ENCODE measurements at places on chromosomes 3 and 15. TPM values are rescaled to one million over a fixed set of nuclear protein-coding genes. Genes with fewer than 3 reads are reported as not detected.

CPLX3 gene
- polyA plus RNA-seq = not detected

DNA sequence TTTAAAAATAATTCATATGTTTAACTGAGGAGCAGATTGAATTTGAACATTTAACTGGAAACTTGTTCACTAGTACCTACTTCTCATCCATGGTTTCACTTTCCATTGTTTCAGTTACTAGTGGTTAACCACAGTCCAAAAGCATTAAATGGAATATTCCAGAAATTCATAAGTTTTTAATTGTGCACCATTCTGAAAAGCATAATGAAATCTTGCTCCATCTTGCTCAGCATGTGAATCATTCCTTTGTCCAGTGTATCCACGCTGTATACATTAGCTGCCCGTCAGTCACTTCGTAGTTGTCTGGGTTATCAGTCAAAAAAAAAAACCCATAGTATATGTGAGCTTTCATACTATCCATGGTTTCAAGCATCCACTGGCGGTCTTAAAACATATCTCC lies 217.6 kb downstream of the TPRG1 start:
- DNase-seq = no peak

DNA sequence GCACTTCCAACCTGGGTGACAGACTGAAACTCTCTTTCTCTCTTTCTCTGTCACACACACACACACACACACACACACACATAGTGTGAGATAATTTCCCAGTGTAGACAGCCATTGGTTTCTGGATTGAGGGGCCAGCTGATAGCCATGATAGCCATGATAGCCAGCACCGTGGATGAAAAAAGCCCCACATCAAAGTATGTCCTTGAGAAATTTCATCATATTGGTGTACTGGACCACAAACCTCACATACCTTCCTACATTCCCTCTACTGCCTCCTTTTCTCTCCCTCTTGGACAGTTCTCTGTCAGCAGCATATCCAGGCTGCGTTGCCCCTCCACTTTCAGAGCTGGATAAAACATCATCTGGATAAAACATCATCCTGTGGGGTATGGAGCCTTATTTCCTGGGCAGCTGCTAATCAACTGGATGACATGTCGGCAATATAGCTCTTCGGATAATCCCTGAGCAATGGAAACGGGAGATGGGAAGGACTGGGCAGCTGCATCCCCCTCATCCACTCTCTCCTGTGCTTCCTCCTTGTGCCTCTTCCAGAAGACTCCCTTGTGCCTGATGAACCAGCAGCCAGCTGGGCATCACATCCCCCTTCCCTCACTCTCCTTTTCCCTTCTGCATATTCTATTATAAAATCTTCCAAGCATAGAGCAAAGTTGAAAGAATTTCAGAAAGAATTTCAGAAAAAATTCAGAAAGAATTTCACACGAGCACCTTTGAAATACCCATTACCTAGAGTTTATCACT lies 39.3 kb downstream of the GRK7 start:
- DNase-seq = no peak

- no peak for DNase-seq
These were observed 40.4 kb downstream of the PRR23E start for GRCh38 chr3:127233371-127233770.

DNA sequence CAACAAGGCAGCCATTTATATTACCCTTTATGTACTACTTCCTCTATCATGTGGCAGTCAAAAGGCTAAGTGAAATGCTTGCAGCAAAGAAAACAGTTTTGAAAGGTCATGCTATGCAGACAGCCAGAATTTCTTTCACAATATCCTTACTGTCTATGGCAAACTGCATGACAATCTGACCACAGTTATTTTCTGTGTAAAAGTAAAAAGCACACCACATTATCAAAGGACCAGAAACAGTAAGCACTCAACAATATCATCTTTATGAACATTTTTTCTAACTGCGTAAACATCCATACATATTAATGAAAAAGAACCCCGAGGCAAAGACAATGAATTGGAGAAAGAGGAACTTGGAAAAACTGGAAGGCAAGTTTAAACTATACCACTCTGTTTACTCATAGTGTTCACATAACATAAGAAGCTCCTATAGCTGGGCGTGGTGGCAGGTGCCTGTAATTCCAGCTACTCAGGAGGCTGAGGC lies 47.9 kb downstream of the PIK3CB start:
- no peak for DNase-seq

GRCh38 chr15:65476903-65477302 lies 40.6 kb downstream of the DPP8 start:
- DNase-seq = peak; percentile 49

- no peak for DNase-seq
These were observed 35.5 kb upstream of the CCR2 start for GRCh38 chr3:46318207-46318927.

GRCh38 chr3:100650651-100651619 lies 41.5 kb downstream of the ADGRG7 start:
- DNase-seq = no peak

- no peak for DNase-seq
These were observed 126.5 kb upstream of the CNTN6 start for GRCh38 chr3:966341-966740.

Measured in AG04450 (cell line).